ENCODE measurements at places on chromosomes 3 and 15.

DNA sequence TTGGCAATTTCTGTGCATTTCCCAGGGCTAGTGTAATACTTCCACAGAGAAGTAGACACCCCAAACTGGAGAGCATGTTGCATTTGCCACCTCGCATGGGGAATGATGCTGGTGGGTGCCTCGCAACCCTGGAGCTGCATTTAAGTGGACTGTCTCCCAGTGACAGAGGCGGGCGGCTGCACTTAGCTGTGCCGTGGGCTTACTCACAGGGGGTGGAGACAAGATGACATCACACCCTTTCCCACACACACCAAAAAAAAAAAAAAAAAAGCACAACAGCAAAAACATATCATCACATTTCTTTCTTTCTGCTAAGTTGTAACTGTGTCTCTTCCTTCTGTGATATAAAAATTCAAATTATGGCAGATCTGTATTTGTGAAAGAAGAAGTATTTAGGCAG lies at the start of gene ABI3BP:
Gene ABI3BP, minus strand, starts transcription at position 113 of the 400 bp plus-strand sequence. Its CDS starts 37 bp downstream, at position 76.
- peak; percentile 84 for DNase-seq

- DNase-seq = peak; percentile 71
Measured at GRCh38 chr15:71115567-71116351, 488 bp downstream of the THSD4 start.

GRCh38 chr15:67114846-67115585 lies 49.6 kb downstream of the SMAD3 start:
- no peak for DNase-seq

DNA sequence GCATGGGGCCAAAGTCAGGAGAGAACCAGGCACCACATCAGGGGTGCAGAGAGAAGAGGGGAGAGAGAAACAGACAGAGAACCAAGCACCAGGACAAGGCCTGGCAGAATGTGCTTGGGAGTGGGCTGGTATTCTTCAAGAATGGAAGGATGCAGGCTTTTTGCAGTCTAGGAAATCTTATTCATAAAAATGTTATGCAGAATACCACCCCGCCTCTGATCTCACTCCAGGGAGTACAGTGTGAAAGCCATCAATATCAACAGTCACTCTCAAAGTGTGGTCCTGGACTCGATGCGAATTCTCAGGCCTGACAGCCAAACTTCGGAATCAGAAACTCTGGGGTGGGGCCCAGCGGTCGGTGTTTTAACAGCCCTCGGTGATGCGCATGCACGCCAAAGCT lies 16.9 kb downstream of the NTRK3 start:
- no peak for DNase-seq

GRCh38 chr15:70528270-70528706 lies 235.1 kb downstream of the UACA start:
- DNase-seq = no peak

DNA sequence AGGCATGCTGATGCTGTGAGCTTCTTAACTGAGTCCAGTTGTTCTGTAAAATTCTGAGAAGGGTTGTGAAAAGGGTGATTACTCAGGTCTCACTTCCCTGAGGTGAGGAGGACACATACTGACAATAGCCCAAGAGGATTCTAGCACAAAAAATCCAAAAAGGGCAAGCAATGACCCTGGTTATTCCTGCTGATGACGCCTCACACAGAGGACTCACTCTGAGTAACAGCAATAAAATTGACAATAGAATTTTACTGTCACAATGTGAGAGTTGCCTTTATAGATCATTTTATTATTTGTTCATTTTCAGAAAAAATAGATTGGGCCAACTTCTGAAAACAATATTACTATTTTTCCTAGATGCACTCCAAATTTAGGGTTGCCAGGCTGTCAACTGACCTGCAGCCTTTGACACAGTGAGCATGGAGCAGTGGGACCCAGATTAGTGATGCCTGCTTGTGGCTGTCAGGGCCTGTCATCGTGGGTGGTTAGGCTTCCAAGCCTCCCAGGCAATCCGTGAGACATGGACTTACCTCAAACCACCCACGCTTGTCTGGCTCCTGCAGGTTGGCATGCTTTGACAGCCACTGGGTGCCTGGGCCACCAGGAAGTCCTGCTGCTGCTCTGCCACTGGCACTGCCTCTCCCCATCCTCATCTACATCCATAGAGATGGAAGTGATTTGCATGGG lies 396.0 kb upstream of the THBS1 start:
- DNase-seq = no peak

DNA sequence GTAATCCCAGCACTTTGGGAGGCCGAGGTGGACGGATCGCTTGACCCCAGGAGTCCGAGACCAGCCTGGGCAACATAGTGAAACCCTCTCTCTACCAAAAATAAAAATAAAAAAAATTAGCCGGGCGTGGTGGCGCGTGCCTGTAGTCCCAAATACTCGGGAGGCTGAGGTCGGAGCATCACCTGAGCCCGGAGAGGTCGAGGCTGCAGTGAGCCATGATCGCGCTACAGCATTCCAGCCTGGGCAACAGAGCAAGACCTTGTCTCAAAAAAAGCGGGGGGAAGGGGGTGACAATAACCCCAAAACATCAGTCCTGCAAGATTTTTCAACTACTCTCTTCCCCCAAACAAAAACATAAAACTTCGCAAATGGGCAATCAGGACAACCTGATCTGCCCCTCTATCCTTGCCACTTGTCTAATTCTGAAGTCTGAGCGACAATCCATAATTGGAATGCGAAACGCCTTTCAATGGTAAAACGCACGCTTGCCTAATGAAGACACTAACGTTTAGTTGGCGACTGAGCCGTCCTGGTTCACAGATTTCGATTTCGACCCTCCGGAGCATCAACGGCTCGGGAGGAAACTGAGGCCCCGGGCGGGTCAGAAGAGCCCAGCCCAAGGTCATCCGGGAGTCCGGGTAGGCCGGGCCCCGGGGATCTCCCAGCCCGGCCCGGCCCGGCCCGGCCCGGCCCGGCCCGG lies 868 bp downstream of the BTBD1 start:
- peak; percentile 11 for DNase-seq

DNA sequence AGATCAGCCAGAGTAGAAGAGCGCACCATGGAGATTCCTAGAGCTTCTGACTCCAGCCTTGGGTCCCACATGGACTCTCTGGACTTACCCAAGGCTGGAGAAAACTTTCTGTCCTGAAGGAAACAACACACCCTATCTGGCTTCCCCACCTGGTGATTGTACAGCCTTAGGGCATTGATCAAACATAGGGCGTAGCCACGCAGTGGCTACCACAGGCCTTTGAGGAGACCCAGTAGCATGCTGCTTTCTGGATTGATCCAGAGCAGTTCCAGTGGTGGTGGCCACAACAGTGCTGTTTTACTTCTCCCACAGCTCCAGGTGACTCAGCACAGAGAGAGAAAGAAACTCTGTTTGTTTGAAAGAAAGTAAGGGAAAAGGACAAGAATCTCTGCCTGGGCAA lies 23.5 kb downstream of the PYDC2 start:
- DNase-seq = no peak

GRCh38 chr15:61031532-61031931 lies 197.6 kb downstream of the RORA start:
- no peak for DNase-seq

DNA sequence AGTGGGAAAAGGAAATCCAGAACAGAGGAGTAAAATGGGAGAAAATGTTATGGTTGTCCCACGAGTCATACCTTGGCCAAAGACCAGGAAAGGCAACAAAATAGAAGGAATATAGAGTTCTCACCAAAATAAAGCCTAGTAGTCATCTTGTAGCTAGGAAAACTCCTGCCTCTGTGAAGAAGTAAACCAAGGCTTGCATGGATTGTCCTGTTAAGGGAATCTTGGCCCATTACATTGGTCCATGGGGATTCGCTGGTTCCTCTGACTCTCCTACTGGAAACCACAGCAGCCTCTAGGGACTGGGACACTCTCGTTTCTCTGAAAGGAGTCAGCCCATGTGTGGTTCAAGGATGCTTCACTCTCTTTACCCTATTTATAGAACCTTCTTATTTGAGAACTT lies 62.9 kb upstream of the FNDC3B start:
- peak; percentile 25 for DNase-seq

DNA sequence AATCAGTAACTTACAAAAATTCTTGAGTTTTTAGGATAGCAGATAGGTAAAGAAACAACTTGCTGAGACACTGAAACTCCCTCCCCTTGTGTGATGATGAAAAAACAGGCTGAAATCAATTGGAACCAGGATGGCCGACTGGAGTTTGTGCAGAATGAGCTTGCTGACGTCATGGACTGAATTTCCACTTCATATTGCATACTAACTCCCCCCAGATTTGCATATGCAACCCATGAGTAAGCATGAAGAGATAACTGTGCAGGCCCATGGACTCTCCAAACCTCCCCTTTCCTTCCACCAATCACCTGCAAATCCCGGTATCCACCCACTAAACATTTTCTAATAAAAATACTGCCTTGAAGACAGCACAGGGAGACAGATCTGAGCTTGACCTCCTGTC lies 82.0 kb upstream of the SCN5A start:
- DNase-seq = no peak

GRCh38 chr3:172211123-172211522 lies 171.7 kb downstream of the FNDC3B start:
- no peak for DNase-seq

GRCh38 chr3:72679540-72680198 lies 168.6 kb downstream of the SHQ1 start:
- peak; percentile 58 for DNase-seq

DNA sequence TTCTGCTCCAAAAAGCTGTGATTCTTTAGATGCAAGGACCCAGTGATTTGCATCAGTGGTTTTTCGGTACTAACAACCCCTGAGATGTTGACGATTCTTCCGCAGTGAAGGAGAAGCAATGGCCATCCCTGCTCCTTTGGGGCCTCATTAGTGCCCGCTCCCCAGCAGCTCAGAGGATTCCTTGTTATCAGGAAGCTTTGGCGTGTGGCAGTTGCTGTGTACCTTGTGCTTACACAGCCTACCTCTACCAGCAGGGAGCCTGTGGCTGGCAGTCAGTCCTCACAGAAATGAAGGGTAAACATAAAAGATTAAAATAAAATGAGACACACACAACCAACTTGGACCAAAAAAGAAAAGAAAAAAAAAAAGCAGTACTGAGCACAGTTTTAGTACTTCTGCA lies 55.2 kb downstream of the CNTN3 start:
- no peak for DNase-seq

GRCh38 chr15:52102463-52102862 lies 10.1 kb downstream of the BCL2L10 start:
- DNase-seq = peak; percentile 20

DNA sequence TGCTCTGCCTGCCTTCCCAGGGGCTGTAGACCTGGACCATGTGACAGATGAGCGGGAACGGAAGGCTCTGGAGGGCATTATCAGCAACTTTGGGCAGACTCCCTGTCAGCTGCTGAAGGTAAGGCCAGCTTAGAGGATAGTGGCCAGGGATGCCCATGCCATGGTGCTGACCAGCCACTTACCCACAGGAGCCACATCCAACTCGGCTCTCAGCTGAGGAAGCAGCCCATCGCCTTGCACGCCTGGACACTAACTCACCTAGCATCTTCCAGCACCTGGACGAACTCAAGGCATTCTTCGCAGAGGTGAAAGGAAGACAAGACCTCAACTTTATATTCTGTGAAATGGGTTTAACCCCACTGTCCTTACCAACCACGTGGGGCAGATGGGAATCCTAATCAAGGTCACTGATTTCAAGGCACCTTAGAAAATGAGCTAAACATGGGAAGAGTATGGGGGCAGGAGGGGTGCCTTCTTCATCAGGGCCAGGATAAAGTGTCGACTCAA lies 26.7 kb downstream of the NBEAL2 start:
- no peak for DNase-seq

DNA sequence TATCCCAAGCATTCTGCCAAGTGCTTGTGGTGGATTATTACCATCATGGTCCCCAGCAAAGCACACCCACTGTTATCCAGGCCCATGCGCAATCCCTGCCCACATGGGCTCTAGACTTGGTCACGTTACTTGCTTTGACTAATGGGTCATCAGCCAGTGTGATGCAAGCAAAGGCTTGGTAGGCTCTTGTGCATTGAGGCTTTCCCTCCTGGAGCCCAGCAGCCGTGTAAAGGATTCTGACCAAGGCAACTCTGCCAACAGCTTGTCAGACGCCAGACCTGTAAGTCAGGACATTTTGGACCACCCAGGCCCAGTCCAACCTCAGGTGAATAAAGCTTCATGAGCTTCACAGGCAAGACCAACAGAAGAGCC lies 93.9 kb downstream of the ABHD5 start:
- no peak for DNase-seq

DNA sequence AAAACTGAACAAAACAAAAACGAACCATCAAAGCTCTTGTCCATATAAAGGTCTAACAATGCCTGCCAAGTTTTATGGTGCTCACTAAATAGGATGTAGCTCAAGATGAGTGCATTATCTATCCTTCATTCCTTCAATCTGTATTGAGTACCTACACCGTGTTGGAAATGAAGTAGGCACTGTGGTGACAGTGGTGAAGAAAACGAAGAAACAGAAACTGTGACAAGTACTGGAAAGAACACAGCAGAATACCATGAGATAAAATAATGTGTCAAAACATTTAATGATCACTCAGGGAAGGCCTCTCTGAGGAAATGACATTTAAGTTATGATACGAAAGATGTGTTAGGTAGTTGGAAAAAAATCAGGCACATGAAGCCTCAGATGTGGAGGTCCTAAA lies 36.2 kb downstream of the CBLB start:
- DNase-seq = no peak

DNA sequence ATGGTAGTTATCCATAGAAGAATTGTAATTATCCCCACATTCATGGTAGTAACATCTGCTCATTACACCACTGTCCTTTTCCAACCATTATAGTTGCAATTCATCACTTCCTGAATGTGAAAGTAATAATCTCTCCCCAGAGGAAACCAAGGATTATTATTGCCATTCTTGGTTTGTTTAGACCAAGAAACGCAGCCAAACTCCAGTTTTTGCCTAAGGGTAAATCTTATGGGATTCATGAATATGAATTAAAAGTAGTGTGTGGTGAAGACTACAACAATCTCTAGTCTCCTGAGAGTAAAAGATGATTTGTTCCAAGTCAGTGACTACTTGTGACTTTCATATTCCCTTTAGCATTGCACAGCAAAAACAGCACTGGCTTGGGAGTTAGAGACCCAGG lies 45.7 kb upstream of the ABI3BP start:
- DNase-seq = no peak

GRCh38 chr15:85793641-85794597 lies 806 bp downstream of the KLHL25 start:
- DNase-seq = peak; percentile 39

Data from MG63 (cell line).